B cell (primary cell): ENCODE measurements at places on chromosomes 7 and 10.

DNA sequence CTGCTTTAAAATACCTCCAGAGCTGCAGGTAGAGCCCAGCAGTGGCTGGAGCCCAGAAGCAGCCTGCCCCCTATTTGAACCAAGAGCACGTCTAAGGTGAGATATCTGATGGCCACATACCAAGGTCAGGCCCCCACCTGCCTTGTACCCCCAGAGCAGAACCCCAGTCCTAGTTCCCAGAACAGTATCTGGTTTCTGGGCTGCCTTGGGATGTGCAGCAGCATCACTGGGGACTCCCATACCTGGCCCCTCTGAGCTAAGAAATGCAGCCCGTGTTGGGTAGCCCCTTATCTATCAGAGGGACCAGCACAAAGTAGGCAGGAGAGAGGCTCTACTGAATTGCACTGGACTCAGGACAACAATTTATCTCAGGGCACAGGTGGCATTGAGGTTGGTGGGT, 8.9 kb downstream of the SFTPD start:
- no peak for DNase-seq

DNA sequence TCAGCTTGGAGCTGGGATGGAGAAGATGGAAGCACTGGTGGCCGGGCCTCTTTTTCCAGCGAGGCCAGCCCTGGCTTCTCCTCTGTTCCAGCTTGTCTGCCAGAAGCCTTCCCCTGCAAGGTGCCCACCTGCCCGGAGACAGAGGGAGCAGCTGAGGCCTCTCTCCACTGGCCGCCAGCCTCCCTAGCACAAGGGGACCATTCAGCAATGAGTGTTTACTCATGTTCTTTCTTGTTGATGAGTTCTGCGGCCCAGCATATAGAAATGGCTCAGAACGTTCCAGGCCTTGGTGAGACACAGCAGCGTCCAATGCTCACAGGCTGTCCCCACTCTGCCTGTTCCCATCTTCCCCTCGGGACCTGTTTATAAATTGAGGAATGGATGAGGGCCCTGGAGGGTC, 47.3 kb downstream of the CHST3 start:
- DNase-seq: no peak

- DNase-seq: no peak
Observed at GRCh38 chr7:70069977-70070376, 471.7 kb downstream of the AUTS2 start.

DNA sequence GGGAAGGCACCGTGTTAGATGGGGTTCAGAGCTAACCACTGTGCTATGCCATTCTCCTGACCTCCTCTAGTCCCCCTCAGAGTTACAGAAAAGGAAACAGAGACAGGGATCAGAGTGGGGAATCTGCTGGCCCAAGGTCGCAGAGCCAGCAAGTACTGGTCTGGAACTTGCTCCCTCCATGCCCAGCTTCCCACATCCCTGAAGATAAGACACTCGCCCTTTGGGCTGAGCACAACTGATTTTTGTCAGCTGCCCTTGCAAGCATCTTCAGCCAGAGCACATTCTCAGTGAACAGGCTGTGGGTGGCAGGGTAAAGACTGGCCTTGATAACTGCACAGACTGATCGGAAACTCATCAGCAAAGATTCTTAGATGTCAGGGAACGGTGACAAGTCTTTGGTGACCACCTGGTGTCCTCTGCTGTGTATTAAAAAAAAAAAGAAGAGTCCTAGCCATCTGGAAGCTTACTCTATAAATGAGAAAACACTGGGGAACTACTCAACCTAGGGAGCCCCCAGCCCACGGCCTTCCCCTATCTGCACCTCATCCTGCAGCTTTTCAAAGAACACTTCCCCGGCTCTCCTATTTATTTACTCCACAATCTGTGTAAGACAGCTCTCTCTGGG, 1.3 kb upstream of the SORBS1 start:
- DNase-seq: peak; percentile 12

- no peak for DNase-seq
Observed at GRCh38 chr10:93431361-93431760, 50.8 kb downstream of the MYOF start.

- DNase-seq: no peak
Observed at GRCh38 chr7:30206491-30206890, 71.7 kb downstream of the MTURN start.

GRCh38 chr10:44102726-44103255, 282.1 kb downstream of the CXCL12 start:
- no peak for DNase-seq

- DNase-seq: no peak
Observed at GRCh38 chr7:29639886-29640595, 76.4 kb downstream of the PRR15 start.

GRCh38 chr7:27165089-27165995, at the start of gene HOXA9:
TSS of gene HOXA9 (minus strand) at chr7:27165537. CDS start at chr7:27165457, 80 bp downstream.
- peak; percentile 44 for DNase-seq

DNA sequence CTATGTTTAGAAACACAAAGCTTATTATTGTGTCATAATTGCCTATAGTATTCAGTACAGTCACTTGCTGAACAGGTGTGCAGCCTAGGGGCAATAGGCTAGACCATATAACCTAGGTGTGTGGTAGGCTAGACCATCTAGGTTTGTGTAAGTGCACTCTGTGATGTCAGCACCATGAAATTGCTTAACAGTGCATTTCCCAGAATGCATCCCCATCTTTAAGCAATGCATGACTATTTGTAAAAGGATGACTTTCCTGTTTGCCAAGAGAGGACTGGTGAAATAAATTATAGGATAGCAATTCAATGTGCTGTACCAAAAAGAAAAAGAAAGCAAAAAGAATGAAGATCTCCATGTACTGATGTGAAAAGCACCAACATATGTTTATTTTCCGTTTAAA, 288.7 kb upstream of the AUTS2 start:
- DNase-seq: no peak

- no peak for DNase-seq
Observed at GRCh38 chr10:13526948-13527863, 1.6 kb downstream of the BEND7 start.

- peak; percentile 5 for DNase-seq
Observed at GRCh38 chr10:113520690-113521474, 32.0 kb upstream of the HABP2 start.

GRCh38 chr7:80642871-80643270, 4.4 kb downstream of the CD36 start:
- no peak for DNase-seq

DNA sequence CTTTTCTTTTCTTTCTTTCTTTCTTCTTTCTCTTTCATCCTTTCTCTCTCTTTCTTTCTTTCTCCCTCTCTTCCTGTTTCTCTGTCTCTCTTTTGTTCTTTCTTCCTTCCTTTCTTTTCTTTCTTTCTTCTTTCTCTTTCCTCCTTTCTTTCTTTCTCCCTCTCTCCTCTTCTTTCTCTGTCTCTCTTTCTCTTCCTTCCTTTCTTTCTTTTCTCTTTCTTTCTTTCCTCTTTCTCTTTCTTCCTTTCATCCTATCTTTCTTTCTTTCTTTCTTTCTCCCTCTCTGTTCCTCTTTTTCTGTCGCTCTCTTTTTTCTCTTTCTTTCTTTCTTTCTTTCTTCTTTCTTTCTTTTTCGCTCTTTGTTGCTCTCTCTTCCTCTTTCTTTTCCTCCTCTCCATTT, 1149.2 kb upstream of the AUTS2 start:
- no peak for DNase-seq

- DNase-seq: no peak
Observed at GRCh38 chr10:46291817-46292572, 5.2 kb downstream of the ANTXRL start.

DNA sequence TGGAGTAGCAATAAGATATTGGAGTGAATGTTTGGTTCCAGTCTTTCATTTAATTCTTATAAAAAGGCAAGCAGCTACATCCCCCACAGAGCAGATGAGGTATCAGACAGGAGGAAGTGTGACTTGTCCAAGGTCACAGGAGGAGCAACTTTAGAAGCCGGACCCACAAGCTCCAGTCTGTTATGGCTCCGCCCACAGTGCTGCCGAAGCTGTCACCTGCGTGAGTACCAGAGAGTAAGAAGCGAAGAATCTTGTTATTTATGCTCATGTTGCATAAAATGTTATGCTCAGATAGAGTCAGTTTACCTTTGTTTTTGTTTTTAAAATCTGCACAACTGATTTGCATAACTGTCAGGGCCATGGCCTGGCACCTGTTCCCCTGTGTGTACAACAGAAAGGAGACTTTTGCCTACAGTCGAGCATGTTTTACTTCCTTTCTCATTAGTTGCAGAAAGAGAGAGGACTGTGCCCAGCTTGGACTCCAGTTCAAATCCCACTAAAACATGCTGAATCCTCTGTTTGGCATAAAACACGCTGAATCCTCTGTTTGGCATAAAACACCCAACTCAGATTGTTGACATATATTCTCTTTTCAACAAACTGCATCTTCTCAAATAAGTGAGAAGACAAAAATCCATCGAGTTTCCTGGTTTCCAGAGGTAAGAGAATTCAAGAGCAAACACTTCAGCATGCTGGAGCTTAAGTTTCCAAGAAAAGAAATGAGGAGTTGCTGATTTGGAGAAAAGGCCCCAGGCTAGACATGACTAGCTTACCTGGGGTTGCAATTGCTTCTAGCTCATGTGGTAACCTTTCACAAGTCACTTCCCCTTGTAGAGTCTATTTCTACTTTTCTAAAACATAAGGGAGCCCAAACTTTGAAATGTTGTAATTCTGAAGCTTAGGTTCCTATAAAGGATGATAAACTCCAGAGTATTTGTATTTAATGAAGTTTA, 409.8 kb upstream of the ZMIZ1 start:
- DNase-seq: peak; percentile 18

- no peak for DNase-seq
Observed at GRCh38 chr10:74055383-74056049, 57.6 kb downstream of the VCL start.

DNA sequence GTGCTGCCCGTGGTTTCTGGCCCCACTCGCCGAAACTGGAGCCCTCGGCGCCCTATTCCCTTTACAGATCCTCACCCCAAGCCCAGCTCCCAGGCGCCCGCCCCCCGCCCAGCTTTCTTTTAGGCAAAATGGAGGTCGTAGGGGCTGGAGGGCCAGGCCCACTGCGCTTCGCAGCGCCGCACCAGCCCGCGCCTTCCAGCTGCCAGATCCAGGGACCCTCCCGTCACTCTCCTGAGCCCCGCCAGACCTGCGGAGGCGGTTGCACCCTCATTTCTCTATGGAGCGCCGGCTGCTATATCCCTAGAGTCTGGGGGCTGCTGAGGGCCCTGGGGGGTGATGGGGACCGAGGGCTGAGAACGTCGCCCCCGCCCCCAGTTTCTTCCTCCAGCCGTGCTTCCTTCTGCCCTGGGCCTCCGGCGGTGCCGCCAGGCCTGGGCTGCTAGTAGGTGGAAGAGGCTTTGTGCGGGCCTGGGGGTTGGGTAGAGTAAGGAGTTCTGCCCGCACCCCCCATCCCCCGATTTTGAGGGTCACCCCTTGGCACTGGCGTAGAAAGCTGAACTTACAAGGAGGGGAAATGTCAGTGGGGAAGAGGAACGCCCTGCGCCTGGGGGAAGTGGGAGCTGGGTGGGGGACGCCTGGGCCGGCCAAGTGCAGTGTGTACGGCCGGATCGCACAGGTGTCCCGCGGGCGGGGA, 1.0 kb downstream of the GNB2 start:
- peak; percentile 71 for DNase-seq

DNA sequence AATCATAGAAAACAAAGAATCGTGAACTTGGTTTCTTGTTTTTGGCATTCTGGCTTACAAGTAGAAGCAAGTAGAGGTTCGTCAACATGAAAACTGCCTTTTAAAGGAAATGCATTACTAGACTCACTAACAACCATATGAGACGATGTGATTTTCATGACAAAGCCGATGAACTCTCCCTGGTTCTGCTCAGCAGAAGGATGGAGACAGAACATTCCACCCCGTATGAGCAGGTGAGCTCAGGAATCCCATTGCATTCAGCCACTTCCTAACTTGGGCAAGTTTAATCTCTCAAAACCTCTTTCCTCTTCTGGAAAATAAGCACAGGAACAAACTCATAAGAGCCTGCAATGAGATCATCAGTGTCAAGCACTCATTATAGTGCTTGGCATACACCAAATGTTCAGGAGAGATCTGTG, 57.4 kb upstream of the SVIL start:
- no peak for DNase-seq

GRCh38 chr10:35723059-35723458, 81.0 kb upstream of the FZD8 start:
- no peak for DNase-seq

GRCh38 chr10:110681023-110681681, 37.0 kb downstream of the RBM20 start:
- DNase-seq: peak; percentile 20

GRCh38 chr10:71989661-71990454, 25.7 kb downstream of the CHST3 start:
- no peak for DNase-seq

GRCh38 chr10:112218960-112219359, 35.4 kb upstream of the GPAM start:
- no peak for DNase-seq

GRCh38 chr10:130728531-130729215, 582.8 kb downstream of the TCERG1L start:
- no peak for DNase-seq

- no peak for DNase-seq
Observed at GRCh38 chr10:90222372-90222771, 521.0 kb downstream of the KIF20B start.

- DNase-seq: no peak
Observed at GRCh38 chr7:66758950-66759628, 18.6 kb downstream of the RABGEF1 start.

DNA sequence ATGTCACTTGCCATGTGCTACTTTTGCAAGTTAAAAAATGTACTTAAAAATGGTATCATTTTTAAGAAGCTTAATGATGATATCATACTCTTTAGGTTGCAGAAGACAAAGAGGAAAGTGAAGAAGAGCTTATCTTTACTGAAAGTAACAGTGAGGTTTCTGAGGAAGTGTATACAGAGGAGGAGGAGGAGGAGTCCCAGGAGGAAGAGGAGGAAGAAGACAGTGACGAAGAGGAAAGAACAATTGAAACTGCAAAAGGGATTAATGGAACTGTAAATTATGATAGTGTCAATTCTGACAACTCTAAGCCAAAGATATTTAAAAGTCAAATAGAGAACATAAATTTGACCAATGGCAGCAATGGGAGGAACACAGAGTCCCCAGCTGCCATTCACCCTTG, 6.1 kb downstream of the LMOD2 start:
- DNase-seq: no peak

DNA sequence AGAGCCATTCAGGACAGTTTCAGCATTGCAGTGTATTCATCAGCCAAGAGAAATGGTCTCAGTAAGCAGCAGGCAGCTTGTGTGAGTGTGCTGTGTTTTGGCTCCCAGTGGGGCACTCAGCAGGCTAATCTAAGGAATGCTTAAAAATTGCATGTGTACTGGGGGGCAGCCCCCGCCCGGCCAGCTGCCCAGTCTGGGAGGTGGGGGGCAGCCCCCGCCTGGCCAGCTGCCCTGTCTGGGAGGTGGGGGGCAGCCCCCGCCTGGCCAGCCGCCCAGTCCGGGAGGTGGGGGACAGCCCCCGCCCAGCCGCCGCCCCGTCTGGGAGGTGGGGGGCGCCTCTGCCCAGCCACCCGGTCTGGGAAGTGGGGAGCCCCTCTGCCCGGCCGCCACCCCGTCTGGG, 116.2 kb downstream of the GRID1 start:
- DNase-seq: no peak

DNA sequence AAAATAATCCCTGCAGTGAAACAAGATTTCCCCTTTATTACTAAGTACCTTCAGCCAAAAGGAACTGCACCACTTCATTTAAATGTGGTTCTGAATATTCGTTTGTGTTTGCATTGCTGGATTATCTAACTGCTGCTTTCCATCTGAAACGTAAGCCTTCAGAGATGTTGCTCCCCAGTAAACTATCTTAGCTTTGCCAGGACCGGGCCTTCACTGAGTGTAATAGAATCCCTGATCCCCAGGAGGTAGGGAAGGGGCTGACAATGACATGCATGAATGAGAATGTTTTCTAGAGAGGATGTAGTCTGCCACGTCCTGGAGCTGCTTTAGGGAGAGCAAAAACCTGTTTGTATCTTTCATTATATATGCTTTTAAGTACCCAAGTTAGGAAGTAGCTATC, 19.5 kb upstream of the INSYN2A start:
- DNase-seq: no peak
